Stomach (tissue), 19 donors: ENCODE measurements at places on chromosomes 7 and 10. TPM values are rescaled to one million over a fixed set of nuclear protein-coding genes. Genes with fewer than 3 reads are reported as not detected.
A peak's percentile ranks its signal among the peaks of the same experiment; 100 is the strongest.

DNA sequence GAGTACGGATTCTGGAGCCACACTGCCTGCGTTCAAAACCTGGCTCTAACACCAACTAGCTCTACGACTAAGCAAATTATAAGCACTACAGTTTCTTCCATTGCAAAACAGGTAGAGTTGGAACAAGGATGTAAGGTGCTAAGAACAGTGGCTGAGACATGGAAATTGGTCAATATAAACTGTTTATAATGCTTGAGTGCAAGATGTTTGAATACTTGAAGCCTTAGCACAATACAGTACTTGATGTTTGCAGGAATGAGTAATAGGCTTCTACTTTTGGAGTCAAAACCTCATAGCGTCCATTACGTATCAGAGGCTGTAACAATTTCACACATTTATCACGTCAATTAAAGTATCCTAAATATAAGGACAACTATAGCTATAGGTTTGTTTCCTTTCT lies 6.9 kb downstream of the NT5C2 start:
- H3K4me3 ChIP-seq = no peak overlapping the region
- peaks cover 97% of the 10 kb centered on the region for H3K4me1 ChIP-seq
- H3K27ac ChIP-seq = peak overlapping the region; percentile 45
- no peak for DNase-seq
- peaks cover 9% of the 10 kb centered on the region for H3K36me3 ChIP-seq

DNA sequence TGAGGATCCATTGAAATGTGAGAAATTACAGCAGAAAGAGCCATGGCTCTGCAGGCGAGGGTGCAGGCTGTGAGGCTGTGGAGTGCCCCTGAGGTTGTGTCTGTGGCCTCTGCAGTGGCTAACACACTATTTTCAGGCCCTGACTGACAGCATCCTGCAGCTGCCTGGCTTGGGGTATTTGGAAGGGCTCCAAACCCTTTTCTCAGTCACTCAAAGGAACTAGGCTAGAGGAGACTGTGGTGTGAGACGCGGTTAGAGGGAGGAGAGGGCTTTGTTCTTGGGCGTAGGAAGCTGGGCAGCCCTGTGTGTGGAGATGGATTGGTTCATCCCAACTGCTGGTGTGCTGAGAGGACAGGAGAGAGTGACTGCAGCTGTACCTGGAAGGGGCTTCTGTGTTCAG lies 134.9 kb downstream of the RAMP3 start:
- DNase-seq = no peak
- H3K27ac ChIP-seq = no peak overlapping the region
- no peaks in the 10 kb centered on the region for H3K4me1 ChIP-seq
- no peaks in the 10 kb centered on the region for H3K27me3 ChIP-seq

GRCh38 chr7:968205-969105 lies 6.9 kb downstream of the COX19 start:
- H3K27ac ChIP-seq = no peak overlapping the region
- H3K4me1 ChIP-seq = peaks cover 30% of the 10 kb centered on the region
- H3K36me3 ChIP-seq = peaks cover 71% of the 10 kb centered on the region
- H3K27me3 ChIP-seq = no peaks in the 10 kb centered on the region

DNA sequence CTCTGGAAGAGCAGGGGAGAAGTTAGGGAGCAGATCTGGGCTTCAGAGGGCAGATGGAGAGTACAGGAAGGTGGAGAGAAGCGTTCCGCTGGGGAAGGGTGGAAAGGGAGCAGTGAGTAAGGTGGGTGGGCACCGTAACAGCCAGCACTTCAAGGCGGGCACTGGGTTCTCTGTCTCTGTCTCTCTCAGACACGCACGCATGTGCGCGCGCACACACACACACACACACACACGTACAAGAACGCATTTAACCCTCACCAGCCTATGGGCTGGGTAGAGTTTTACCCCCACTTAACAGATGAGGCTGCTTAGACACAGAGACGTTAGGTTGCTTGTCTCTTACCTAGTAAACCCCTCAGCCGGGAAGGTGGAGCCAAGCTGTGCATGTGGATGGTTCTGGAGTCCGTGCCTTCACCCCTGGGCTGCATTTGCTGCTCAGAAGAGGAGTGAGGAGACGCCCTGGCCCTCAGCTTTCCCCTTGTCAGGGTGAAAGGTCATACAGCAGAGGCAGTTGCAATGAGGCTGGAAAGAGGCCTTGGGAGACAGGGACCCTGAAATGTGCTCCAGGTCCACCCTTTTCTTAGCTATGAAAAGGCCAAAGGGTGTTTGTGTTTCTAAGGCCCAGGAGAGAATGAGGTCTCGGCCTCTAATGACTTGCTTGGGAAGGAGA lies 16.0 kb downstream of the ADCYAP1R1 start:
- H3K27me3 ChIP-seq = peaks cover under 1% of the 10 kb centered on the region
- H3K36me3 ChIP-seq = no peaks in the 10 kb centered on the region
- DNase-seq = no peak
- H3K27ac ChIP-seq = no peak overlapping the region

GRCh38 chr10:11712744-11713143 lies 29.4 kb upstream of the ECHDC3 start:
- no peaks in the 10 kb centered on the region for H3K36me3 ChIP-seq
- H3K27me3 ChIP-seq = peaks cover 4% of the 10 kb centered on the region
- H3K27ac ChIP-seq = no peak overlapping the region
- H3K4me3 ChIP-seq = no peak overlapping the region
- peaks cover 22% of the 10 kb centered on the region for H3K4me1 ChIP-seq

GRCh38 chr10:71852355-71852937 lies 1.4 kb upstream of the PSAP start:
- no peaks in the 10 kb centered on the region for H3K36me3 ChIP-seq
- H3K4me1 ChIP-seq = peaks cover 38% of the 10 kb centered on the region
- peak; percentile 73 for DNase-seq
- no peak overlapping the region for H3K4me3 ChIP-seq
- H3K27ac ChIP-seq = peak overlapping the region; percentile 96

- no peak overlapping the region for H3K27ac ChIP-seq
- H3K36me3 ChIP-seq = no peaks in the 10 kb centered on the region
- H3K4me1 ChIP-seq = peaks cover 20% of the 10 kb centered on the region
- H3K4me3 ChIP-seq = no peak overlapping the region
- no peak for DNase-seq
Observed at GRCh38 chr7:130420943-130421578, 19.8 kb downstream of the CEP41 start.

The RPEL1 gene
- not detected for total RNA-seq

The COL13A1 gene
- 8.8 TPM for total RNA-seq
